Stimulated activated CD4-positive, alpha-beta T cell treated with anti-CD3 and anti-CD28 coated beads, Interleukin-1b, Interleukin-23, amount 100 ng/mL, for 4 hours (primary cell): ENCODE measurements at places on chromosomes 2 and 18.

GRCh38 chr2:42363413-42363812 lies 2.4 kb upstream of the COX7A2L start:
- DNase-seq = no peak

DNA sequence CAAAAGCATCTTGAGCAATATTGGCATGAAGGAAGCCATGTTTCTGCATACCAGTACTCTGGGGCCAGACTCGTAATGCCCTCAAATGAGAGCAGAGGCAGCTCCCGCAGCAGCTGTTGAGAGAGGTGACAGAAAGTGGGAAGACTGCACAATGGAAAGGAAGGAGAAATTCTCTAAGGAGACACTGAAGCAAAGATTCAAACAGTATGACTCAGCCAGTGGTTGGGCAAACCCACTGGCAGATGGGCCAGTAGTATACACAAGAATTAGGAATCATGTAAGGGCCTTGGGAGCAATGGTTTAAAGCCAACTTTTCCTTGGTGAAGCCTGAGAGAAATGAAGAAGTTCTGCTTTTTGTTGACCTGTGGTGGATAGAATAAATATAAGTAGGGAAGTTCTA lies 2092.7 kb upstream of the PIK3C3 start:
- no peak for DNase-seq

DNA sequence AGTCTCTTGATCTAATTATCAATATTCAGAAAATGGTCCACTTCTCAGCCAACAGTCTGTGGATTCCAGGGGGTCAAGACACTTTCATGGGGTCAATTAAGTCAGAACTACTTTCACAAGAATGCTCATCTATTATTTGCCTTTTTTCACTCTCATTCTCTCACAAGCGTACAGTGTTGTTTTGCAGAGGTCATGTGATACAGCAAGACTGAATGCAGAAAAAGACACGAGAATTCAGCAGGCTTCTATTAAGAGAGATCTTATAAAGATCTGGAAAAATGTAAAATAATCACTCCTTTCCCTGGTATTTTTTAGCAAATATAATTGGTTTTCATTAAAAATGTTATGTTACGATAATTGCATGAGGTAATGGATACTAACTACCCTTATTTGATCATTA lies 8.7 kb downstream of the RPRD1A start:
- no peak for DNase-seq

DNA sequence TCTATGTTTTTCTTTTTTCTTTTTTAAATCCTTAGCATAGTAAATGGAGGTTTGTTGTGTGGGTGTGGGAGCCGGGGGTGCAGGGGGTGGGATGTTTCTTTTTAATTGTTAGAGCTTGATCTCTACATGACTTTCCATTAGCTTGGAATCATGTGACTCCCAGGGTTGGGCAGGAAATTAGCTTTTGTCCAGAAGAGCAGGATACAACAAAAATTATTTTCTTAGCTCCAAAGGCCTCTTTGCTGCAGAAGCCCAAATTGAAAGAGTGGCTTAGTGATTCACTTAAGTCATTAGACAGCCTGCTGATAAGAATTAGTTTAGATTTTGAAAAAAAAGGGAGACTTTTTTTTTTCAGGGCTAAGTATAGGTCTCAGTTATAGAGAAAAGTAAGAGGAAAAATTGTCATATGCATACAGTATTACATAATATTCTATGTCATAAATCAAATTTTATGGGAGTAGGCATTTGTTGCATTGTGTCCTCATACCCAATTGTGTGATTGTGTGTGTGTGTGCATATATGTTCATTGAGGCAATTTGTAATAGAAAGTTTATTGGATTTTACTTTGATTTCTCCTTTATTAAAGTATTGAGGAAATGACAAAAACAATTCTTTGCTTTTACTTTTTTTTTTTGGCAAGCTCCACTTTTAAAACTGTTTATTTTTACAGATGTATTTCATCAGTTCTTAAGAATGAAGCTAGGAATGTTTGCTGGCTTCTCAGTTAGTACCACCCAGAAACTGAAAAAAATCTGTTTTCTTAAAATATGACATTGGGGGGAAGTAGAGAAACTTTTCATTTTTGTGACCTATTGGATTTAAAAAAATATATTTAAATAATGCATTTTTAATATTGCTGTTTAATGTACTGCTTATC lies 47.4 kb downstream of the TSPYL6 start:
- no peak for DNase-seq

DNA sequence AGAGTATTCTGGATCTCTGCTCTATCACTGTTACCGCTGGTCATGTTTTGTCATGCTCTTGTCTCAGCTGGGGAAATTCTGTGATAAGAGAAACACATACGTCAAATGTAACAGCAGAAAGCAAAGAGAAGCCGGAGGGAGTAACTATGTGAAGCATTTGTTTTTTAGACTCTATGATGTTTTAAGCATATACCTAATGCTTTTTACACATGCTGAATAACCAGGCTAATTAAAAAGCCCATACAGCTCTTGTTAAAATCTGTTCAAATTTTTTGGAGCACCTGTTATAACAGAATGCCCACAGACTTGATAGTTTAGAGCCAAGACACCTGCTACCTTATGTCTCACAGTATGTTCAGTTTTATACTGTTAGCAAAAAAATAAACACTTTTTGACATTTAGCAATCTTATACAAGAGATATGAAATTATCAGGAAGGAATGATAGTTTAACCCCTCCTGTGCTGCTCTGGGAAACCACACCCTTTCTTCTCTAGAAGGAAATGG lies 92.3 kb upstream of the TANK start:
- no peak for DNase-seq
